ENCODE measurements at places on chromosomes 5 and 9.

DNA sequence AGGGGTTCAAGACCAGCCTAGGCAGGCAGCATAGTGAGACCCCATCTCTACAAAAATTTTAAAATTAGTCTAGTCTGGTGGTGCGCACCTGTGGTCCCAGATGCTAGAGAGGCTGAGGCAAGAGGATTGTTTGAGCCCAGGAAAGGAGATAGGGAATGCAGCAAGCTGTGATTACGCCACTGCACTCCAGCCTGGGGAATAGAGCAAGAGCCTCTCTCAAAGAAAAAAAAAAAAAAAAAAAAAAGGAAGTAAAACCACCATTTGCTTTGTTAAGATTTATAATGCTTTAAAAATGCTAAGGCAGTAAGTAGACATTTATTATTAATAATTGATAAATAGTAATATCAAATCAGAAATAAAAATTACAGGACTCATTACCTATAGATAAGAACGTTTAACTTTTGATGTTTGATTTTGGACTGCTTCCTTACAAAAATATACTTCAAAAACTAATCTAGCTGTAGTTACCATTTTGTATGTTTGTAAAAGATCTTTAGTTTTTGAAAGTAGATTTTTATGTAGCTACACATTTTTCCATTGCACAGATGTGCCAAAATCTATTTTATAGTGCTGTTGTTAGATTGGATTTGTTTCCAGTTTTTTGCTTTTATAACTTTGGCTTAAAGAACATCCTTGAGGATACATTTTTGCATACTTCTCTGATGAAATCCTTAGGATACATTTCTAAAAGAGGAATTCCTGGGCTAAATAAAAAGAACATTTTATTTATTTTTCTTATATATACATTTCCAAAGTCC, 86.4 kb downstream of the INIP start:
- no peak for DNase-seq

DNA sequence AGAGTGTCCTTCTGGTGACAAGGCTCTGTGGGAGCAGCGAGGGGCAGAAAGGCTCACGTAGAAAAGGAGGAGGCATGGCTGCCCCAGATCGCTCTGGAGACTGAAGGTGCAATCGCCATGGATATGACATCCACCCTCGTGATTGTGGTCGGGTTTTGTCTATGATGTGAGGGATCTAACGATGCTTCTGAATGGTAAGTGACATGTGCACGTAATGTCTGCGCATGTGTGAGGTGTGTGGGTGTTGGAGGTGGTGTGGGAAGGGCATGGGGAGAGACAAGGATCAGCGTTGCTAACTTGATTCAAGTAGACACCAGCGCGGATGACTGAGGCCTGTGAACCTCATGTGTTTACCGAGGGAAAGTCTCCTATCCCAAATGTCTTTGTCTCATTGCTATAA, 20.2 kb downstream of the IRX1 start:
- DNase-seq, result no peak

DNA sequence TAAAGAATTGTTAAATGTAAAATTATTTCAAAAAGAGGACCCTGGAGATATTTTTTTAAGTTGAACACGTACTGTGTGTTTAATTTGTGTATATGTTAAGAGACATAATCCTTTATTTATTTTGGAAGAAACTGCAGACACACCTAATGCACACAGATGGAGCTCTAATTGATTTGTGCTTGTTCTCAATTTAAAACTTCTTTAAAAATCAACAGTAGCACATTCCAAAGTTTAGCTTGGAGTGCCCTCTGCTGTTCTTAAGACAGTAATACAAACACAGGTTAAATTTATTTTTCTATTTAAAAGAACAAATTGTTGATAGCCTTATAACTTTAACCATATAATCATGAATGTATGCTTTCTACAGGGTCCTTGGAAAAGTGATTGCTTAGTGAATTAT, 277.6 kb upstream of the ADAMTS16 start:
- peak; percentile 12 for DNase-seq

DNA sequence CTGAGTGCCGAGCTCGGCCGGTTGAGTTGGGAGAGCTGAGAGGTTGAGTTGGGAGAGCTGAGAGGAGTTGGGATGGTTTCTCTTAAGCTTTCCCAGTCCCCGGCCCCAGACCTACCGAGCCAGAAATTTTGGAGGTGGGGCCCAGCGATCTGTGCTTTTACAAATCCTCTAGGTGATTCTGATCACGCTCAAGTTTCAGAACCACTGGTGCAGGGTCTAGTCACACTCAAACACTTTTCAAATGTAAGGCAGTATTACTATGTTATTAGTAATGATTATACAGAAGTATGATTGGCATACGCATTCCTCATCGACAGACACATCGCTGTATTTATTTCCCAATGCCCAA, 256 bp upstream of the CLINT1 start:
- DNase-seq, result no peak

DNA sequence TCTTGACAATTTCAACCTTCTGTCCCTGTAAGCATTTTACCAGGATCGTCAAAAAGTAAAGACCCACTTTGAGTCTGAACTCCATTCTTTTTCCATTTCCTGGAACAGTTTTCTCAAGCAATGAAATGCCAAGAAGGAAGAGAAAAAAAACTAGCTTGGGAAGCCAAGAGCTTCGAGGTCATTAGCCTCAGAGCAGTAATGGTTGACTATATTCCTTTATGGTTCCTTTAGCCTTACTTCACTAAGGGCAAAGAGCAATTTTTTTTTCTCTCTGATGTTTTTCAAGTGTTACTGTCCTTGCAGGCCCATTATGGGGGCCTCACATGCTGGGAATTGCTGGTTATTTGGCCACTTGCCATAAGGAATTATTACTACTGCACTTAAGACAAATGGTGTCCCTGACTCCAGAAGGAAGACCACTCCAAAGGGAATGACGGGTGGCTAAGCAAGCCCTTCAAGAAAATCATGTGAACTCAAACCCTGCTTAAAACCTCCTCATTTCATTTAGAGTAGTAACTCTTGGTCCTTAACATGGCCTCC, 37.1 kb downstream of the BNC2 start:
- DNase-seq, result no peak

DNA sequence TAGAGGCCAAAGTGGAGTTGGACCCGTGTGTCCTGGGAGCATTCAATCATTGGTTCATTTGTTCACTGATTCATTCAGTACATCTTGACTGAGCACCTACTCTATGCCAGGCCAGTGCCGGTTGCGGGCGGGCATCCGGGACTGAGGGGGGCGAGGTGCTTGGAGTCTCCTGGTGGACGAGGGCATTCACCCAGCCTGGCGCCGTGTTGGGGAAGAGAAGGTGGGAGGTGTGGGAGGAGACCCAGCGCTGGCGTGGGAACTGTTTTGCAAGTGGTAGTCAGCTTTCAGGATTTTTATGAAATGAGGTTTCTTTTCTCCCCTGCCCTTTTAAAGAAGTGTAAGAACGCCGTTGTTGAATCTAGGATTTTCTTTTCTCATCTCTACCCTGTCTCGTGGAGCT, 37.2 kb downstream of the NCS1 start:
- no peak for DNase-seq

- no peak for DNase-seq
Observed at GRCh38 chr5:103605277-103605676, 42.7 kb upstream of the NUDT12 start.

DNA sequence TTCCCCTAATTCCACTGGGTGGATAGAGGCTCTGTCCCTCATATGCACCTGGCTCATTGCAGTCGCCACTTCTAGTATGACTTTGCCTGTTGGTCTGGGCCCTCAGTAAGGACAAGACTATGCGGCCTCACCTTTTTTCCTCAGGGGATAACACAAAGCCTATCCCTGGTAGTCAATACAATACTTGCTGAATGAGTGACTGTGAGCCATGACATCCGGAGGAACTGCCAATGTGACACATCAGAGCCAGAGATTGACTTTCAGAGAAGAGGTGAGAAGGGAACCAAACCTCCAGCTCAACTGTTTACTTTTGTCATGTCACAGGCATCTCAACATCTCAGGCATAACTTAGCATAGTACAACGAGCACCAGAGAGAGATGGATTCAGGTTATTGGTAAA, 371.3 kb downstream of the DMRT2 start:
- no peak for DNase-seq

GRCh38 chr5:136769900-136770684, 404.7 kb upstream of the TRPC7 start:
- DNase-seq, result peak; percentile 47

All from GM04504 (cell line).